HCT116 (cell line): ENCODE measurements at places on chromosomes 5 and 9.

GRCh38 chr9:132894862-132895835 is 16.5 kb downstream of the SPACA9 start:
- no peak for DNase-seq

- no peak for DNase-seq
These were observed 1.7 kb downstream of the PRDM6 start for GRCh38 chr5:123090661-123091297.

DNA sequence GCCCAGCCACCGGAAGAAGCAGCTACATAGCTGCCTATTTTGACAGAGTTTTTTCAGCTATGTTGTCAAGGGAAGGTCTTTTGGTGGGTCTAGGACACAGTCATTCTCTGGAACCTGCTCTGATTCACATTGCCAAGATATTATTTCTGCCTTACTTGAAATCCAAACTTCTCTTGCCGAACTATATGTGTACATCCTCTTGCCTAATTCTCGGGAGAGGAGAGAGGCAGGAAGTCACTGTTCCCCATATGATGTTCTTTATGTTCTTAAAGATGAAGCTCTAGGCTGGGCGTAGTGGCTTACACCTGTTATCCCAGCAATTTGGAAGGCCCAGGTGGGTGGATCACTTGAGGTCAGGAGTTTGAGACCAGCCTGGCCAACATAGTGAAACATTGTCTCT is 8.6 kb downstream of the TMEM252 start:
- no peak for DNase-seq

- no peak for DNase-seq
These were observed 78.3 kb upstream of the NEK6 start for GRCh38 chr9:124179196-124180071.

DNA sequence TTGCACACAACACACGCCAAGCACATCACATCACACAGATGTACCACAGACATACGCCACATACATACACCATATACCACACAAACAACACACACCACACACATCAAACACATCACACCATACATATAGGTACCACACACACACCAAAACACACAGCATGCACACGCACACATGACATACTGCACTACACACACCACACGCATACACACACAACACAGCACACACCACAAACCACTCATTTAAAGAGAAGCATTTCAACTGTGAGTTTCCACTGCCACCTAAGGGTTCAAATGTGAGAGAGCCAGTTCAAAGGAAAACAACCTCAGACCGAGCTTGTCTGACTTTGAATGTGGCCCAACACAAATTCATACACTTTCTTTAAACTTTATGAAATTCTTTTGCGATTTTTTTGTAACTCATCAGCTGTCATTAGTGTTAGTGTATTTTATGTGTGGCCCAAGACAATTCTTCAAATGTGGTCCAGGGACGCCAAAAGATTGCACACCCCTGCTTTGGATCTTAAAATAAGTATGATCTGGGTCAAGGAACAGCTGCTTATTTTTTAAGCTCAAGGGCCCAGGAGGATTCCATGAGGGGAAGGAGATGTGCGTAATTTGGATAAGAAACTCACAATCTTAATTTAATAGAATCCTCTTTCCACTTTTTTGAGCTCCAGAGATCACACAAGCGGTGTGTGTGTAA is 494.6 kb downstream of the GADD45G start:
- no peak for DNase-seq

DNA sequence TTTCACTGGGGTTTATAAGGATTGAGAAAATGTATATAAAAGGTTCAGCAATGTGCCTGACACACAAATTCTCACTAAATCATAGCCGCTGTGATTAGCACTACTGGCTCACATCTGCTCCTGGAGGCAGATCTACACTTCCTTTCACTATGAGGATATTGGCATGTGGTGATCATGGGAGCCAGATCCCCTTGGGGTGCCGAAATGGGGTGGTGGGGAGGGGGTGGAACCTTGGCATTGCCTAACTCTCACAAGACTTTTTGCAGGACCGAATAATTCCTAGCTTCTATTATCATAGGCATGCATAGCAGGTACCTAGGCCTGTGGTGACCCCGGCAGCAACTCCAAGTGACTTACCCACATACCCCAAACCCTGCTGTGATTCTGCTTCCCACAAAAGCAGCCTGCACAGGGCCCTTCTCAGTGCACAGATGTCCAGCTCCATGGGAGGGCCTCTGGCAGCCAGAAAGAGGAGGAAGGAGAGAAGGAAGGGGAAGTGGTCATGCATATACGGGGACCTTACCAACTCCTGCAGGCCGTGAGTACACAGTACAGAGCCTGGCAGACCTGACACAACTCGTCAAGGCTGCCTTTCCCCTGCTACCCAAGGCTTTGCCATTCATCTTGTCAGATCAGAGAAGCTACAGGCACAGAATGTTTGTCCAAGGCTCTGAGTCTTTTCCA is 61.3 kb upstream of the IQGAP2 start:
- no peak for DNase-seq

GRCh38 chr5:9149988-9150387 is 395.9 kb downstream of the SEMA5A start:
- no peak for DNase-seq

GRCh38 chr5:10581424-10581748 is 17.5 kb downstream of the ANKRD33B start:
- no peak for DNase-seq

DNA sequence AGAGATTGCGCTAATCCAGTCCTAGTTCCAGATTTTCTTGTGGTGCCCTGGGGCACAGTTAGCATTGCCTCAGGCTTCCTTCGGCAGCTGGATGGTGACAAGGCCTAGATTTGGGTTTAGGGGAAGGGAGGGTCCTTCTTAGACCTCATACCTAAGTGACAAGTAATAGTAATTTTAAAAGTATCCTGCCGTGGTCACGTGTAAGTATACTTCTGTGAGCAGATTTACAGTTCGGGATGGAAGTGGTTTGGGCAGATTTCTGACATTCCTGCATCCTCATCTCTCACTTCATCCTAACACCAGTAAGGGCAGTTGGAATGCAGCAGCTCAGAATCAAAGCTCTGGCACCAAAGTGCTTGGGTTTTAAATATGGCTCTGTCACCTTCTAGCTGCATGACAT is 71.6 kb downstream of the LRRC70 start:
- DNase-seq = no peak

DNA sequence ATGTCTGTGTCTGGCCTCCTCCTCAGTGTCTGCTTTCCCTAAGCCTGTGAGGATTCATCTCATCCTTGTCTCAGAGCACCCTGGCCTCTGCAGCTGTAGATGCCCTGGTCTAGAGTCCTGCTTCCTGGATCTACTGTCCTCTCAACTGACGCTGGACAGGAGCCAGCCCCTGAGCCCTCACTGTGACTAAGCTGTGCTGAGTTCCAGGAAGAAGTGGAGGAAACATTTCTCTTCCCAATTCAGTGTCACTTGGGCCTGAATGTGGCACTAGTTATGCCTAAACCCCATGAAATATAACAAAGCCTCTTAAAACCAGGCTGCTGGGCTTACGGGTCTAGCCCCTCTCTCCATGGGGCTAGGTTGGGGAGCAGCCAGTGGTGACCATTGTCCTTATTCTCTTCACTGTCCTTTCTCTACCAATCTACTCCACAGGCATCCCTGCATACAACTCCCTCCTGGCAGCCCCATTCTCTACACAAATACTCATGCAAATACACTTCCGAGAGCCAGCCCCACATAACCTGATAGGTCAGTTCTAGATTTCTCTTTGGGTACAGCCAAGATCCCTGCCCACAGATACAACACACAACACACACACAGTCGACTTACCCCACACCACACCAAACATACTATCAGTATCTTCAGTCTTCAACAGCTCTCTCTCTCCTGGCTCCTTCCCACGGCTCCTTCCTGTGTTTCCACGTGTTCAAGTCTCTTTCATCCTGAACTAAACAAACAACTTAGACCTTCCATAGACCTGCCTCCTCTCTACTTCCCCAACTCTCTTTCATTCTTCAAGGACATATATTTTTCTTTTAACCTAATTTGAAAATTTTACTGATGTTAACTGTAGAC is 220.8 kb downstream of the SNX18 start:
- DNase-seq = no peak
